Activated naive CD8-positive, alpha-beta T cell treated with anti-CD3 and anti-CD28 coated beads for 36 hours (primary cell): ENCODE measurements at places on chromosomes 13 and 19. TPM values are rescaled to one million over a fixed set of nuclear protein-coding genes. Genes with fewer than 3 reads are reported as not detected.

DNA sequence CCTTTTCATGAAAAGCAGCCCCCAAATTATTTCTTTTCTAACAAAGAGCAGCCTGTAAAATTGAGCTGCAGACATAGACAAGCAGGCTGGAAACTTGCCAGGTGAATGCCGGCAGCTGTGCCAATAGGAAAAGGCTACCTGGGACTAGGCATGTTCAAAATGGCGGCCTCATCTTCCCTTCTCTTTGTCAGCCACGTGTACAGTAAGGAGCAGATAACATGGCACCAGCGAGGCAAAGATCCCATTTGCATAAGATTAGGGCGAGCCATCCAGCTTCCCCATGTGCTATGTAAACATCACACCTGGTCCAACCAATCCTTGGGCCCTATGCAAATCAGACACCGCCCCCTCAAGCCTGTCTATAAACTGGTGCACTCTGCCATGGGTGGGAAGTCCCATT is 31.2 kb upstream of the CACNA1A start:
- no peak overlapping the region for H3K27ac ChIP-seq
- H3K36me3 ChIP-seq: no peaks in the 10 kb centered on the region
- no peaks in the 10 kb centered on the region for H3K4me1 ChIP-seq
- H3K27me3 ChIP-seq: peaks cover 43% of the 10 kb centered on the region
- DNase-seq: no peak

DNA sequence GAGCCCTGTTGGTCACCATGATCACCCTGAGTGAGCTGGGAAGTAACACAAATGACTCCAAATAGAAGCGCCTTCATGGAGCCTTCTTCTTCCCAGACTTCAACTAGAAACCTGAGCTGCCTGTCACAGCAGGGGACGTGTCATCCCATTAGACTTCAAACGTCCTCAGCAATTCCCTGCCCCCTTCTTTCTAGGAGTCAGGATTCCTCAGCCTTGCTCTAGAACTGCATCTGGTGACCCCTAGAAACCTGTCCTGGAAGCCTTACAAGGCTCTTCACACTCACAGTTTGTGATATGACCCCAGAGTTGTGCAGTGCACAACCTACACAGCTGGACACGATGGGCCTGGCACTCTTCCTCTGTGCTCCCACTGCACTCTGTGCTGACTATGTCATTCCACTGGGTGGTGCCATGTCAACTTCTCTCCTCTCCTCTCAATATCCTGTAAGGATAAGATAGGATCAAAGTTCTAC is 23.6 kb upstream of the TTYH1 start:
- H3K4me3 ChIP-seq: no peak overlapping the region
- no peaks in the 10 kb centered on the region for H3K27me3 ChIP-seq
- no peaks in the 10 kb centered on the region for H3K36me3 ChIP-seq
- H3K27ac ChIP-seq: no peak overlapping the region

- DNase-seq: no peak
- H3K4me1 ChIP-seq: no peaks in the 10 kb centered on the region
- H3K27ac ChIP-seq: no peak overlapping the region
- H3K36me3 ChIP-seq: no peaks in the 10 kb centered on the region
- peaks cover 34% of the 10 kb centered on the region for H3K27me3 ChIP-seq
- no peak overlapping the region for H3K4me3 ChIP-seq
These were observed 133.4 kb downstream of the NUFIP1 start for GRCh38 chr13:44855860-44856259.

GRCh38 chr19:46265217-46265828 is 31.5 kb upstream of the HIF3A start:
- DNase-seq: peak; percentile 61
- peaks cover 9% of the 10 kb centered on the region for H3K4me1 ChIP-seq
- H3K4me3 ChIP-seq: no peak overlapping the region
- peaks cover 76% of the 10 kb centered on the region for H3K27me3 ChIP-seq
- H3K36me3 ChIP-seq: peaks cover 1% of the 10 kb centered on the region
- no peak overlapping the region for H3K27ac ChIP-seq

DNA sequence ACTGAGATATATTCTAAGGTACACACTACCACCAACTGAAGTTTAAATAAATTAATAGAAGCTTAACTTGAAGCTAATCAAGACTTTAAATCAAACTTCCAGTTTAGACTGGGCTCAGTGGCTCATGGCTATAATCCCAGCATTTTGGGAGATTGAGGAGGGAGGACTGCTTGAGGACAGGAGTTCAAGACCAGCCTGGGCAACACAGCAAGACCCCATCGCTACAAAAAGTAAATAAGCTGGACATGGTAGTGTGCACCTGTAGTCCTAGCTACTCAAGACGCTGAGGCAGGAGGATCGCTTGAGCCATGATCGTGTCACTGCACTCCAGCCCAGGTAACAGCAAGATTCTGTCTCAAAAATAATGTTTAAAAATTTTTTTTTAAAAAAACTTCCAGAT is 8.6 kb downstream of the KPNA3 start:
- H3K36me3 ChIP-seq: peaks cover 16% of the 10 kb centered on the region
- H3K4me3 ChIP-seq: no peak overlapping the region
- DNase-seq: no peak
- H3K4me1 ChIP-seq: peaks cover 36% of the 10 kb centered on the region

GRCh38 chr19:46977548-46977947 is 42.1 kb upstream of the NPAS1 start:
- no peaks in the 10 kb centered on the region for H3K27me3 ChIP-seq
- DNase-seq: no peak
- no peak overlapping the region for H3K4me3 ChIP-seq
- H3K27ac ChIP-seq: no peak overlapping the region

- no peak overlapping the region for H3K27ac ChIP-seq
- no peaks in the 10 kb centered on the region for H3K27me3 ChIP-seq
- DNase-seq: no peak
- no peaks in the 10 kb centered on the region for H3K36me3 ChIP-seq
- H3K4me1 ChIP-seq: no peaks in the 10 kb centered on the region
These were observed 172.5 kb downstream of the TEX29 start for GRCh38 chr13:111492958-111493357.

DNA sequence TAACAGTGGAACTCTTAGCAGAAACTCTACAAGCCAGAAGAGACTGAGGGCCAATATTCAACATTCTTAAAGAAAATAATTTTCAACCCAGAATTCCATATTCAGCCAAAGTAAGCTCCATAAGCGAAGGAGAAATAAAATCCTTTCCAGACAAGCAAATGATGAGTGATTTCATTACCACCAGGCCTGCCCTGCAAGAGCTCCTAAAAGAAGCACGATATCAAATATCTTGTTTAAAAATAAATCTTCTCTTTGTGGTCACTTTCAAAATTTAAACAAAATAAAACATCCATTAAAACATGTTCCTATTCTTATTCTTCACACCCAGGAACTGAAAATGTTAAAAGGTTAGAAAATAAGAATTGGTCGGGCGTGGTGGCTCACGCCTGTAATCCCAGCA is 13.7 kb downstream of the MICU2 start:
- peaks cover 41% of the 10 kb centered on the region for H3K4me1 ChIP-seq
- DNase-seq: no peak
- no peaks in the 10 kb centered on the region for H3K27me3 ChIP-seq
- H3K27ac ChIP-seq: no peak overlapping the region

- no peak for DNase-seq
- H3K27me3 ChIP-seq: no peaks in the 10 kb centered on the region
- no peak overlapping the region for H3K4me3 ChIP-seq
- peaks cover 5% of the 10 kb centered on the region for H3K4me1 ChIP-seq
- no peak overlapping the region for H3K27ac ChIP-seq
- H3K36me3 ChIP-seq: peaks cover 10% of the 10 kb centered on the region
These were observed 3.3 kb downstream of the GP6 start for GRCh38 chr19:55034751-55035150.

DNA sequence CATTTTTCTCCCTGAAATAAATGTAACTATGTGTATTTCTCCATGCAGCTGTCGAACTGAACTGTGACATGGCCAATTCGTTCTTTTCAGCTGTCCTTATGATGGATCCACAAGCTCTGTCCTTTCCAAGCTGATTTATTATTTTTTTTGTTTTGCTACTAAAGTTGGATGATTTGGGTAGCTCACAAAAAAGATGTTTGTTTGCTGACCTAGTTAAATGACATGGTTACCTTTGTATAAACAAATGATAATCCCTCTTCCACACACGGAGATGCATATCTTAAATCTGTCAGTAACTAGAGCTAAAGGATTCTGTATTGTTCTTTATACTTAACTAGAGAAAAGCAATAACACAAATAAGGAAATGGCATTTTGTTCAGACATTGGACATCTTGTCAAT is 884.3 kb upstream of the PCDH20 start:
- H3K36me3 ChIP-seq: no peaks in the 10 kb centered on the region
- no peaks in the 10 kb centered on the region for H3K27me3 ChIP-seq

DNA sequence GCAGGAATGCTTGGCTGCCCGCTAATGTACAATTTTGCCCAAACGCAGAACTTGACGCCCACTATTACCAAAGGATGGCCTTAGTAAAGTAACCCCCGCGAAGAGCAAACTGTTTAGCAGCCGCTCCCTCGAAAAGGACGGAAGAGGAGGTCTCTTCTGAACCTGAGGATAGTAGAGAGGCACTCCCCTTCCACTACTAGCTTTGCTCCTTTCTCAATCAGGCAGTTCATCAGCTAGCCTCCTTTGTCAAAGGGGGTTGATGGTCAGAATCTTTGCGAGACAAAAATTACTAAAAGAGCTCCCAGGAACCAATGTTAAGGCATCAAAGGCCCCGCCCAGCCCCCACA is 534 bp downstream of the CAB39L start:
- no peaks in the 10 kb centered on the region for H3K27me3 ChIP-seq
- peak overlapping the region; percentile 94 for H3K4me3 ChIP-seq
- peaks cover 13% of the 10 kb centered on the region for H3K36me3 ChIP-seq
- no peak for DNase-seq

DNA sequence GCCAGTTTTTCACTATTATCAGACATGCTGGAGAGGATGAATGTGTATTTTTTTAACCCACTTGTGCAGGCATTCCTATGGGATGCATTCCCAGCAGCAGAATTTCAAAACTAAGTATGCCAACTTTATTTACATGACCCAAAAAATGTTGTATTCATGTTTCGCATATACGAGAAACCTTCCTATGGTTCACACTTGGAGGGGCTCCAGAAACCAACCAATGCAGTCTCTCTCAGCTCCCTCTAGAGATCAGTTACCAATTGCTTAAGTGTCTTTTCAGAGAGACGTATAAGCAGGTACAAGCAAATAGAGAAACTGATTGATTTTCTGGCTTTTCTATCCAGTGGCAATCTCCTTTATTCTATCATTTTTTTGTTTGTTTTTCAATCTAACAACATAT is 5.5 kb upstream of the PTOV1 start:
- H3K4me1 ChIP-seq: peaks cover 23% of the 10 kb centered on the region
- H3K4me3 ChIP-seq: no peak overlapping the region
- H3K36me3 ChIP-seq: peaks cover 10% of the 10 kb centered on the region
- no peak for DNase-seq
- no peak overlapping the region for H3K27ac ChIP-seq

GRCh38 chr19:4749870-4750590 is 26.4 kb upstream of the DPP9 start:
- no peaks in the 10 kb centered on the region for H3K36me3 ChIP-seq
- no peak for DNase-seq
- H3K4me1 ChIP-seq: no peaks in the 10 kb centered on the region

DNA sequence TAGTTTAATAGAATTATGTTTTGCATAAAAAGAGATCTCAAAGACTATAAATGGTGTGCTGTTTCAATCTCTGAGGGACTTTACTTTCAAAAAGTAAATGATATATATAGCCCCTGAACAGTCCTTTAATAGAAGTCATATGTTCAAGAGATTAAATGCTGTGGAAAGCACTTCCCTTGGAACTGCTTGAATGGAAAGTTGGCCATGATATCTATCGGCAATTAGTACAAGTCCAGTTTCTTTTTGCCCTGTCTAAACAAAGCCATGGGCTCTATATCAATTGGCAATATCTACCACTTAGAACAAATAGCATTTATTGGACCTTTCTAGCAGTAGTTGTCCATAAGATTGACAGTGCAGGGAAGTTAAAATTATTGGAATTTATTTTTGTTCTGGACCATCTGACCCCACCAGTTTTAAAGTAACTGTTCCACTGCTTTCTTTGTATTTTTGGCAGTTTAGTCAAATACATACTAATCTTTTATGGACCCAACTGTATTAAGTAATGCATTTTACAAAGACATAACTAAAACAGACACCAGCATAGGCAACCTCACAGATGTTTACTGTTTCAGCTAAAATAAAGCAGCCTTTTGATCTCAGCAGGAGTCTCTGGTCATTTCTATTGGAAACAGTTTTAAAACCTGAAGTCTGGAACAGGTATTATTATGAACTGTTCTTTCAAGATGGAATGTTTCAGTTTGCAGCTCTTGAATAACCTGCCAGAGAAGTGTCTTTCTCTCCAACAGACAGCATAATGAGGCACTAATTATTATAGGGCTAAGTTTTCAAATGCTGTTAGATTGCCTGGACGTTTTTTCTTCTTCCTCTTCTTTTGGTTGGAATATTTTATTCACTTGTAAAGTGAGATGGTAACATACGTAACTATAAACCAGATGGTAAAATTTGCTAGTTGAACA is 282.6 kb downstream of the DCLK1 start:
- H3K27ac ChIP-seq: no peak overlapping the region
- no peaks in the 10 kb centered on the region for H3K4me1 ChIP-seq
- peaks cover 14% of the 10 kb centered on the region for H3K27me3 ChIP-seq
- H3K36me3 ChIP-seq: no peaks in the 10 kb centered on the region

DNA sequence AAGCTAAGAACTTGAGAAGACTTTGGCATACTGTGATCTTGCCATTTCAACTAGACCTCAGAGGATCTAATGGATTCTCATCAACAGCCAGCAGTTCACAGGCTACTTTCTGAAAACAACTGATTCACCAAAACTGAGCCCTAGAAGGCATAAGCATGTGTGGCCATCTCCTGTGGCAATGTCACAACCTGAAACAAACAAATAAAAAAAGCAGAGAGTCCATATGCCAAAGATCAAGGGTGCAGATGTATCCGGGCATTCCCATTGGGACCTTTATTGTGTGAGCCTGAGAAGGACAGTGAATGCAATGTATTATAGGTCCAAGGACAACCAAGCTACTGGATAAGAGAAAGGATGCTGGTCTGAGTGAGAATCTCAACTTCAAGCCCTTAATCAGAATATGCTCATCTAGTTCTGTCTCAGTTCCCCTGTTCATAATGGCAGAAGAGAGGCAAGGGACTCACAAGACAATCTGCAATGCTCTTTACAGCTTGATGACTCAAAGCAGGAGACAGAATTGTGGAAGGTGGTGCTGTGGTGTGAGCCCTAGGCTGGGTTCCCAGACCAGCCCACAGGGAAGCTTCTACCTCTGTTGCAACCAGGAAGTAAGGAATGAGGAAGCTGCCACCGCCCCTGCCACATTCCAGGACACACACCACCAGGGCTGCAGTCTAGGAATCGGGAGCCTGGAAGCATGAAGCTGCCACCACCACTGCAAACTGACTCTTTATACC is 133.7 kb downstream of the RAP2A start:
- H3K27me3 ChIP-seq: peaks cover 39% of the 10 kb centered on the region
- no peak overlapping the region for H3K4me3 ChIP-seq
- no peak for DNase-seq
- peaks cover 2% of the 10 kb centered on the region for H3K36me3 ChIP-seq
- no peak overlapping the region for H3K27ac ChIP-seq
- H3K4me1 ChIP-seq: no peaks in the 10 kb centered on the region

- H3K4me1 ChIP-seq: no peaks in the 10 kb centered on the region
- H3K27ac ChIP-seq: no peak overlapping the region
- no peak for DNase-seq
These were observed 19.6 kb upstream of the SLC15A1 start for GRCh38 chr13:98771838-98772611.

Gene MAP4K1
- total RNA-seq: 169 TPM

Gene FPR3
- not detected for total RNA-seq

Gene MISP
- total RNA-seq: not detected

Gene SF3A2
- total RNA-seq: 162 TPM

Gene ZNF606
- 7.0 TPM for total RNA-seq

Gene EHD2
- total RNA-seq: 0.68 TPM

Gene PPM1N
- total RNA-seq: 1.9 TPM

Gene ZNF791
- total RNA-seq: 14.6 TPM

Gene CGB5
- total RNA-seq: not detected

Gene RASGRP4
- total RNA-seq: 0.23 TPM
